Activated T-helper 1 cell treated with Interleukin-2 at 50 U/mL for 16 hours (primary cell): ENCODE measurements at places on chromosomes 6 and 20.

- no peak for DNase-seq
Observed at GRCh38 chr6:155013457-155013876, 18.4 kb downstream of the TIAM2 start.

DNA sequence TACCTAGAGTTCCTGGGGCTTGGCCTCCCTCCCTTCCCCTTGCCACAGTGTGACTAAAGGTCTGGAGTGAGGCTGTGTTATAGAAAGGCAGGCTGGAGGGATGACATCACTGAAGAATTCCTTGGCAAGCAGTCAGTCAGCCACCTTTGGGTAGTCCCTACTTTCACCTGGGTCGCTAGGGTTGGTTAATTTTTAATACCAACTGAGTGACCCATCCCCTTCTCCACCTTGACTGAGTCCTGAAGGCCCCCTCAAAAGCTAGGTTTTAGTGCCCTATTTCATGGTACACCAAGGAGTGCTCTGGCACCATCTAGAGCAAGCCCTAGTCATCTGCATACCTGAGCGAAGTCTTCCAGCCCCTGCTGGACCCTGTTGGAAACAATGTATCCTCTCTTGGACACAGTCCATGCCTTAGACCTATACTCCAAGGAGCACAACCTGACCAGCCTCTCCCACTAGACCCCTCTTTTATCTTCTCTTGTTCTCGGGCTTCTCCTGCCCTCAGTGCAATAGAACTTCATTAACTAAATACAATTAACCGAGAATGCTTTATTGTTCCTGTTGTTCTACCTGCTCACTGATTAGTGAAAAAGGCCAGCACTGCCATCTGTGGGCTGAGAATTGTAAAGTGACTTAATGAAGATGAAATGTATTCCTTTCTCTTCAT lies 44.6 kb downstream of the RIN2 start:
- no peak for DNase-seq

- no peak for DNase-seq
Observed at GRCh38 chr6:7650878-7651277, 60.9 kb downstream of the SNRNP48 start.

GRCh38 chr20:419556-420165 lies 11.6 kb downstream of the RBCK1 start:
- DNase-seq: no peak

DNA sequence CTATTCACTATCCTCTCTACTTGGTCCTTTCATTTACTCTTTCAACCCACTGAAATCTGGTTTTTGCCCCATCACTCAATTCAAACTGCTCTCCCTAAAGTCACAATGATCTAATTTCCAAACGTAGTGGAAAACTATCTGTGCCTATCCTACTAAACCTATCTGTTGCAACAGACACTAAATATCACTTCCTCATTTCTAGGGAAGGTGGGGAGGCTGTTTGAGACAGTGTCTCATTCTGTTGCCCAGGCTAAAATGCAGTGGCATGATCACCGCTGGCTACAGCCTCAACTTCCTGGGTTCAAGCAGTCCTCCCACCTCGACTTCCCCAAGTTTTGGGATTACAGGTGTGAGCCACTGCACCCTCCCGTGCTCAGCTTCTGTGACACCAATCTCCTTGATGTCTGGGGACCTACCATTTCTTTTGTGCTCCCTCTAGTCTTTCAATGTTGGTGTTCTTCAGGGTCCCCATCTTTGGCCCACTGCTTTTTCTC lies 8.8 kb downstream of the RANBP9 start:
- DNase-seq: no peak

- DNase-seq: no peak
Observed at GRCh38 chr6:119966484-119966883, 616.9 kb upstream of the MAN1A1 start.

GRCh38 chr20:13543783-13544182 lies 94.9 kb downstream of the TASP1 start:
- no peak for DNase-seq

DNA sequence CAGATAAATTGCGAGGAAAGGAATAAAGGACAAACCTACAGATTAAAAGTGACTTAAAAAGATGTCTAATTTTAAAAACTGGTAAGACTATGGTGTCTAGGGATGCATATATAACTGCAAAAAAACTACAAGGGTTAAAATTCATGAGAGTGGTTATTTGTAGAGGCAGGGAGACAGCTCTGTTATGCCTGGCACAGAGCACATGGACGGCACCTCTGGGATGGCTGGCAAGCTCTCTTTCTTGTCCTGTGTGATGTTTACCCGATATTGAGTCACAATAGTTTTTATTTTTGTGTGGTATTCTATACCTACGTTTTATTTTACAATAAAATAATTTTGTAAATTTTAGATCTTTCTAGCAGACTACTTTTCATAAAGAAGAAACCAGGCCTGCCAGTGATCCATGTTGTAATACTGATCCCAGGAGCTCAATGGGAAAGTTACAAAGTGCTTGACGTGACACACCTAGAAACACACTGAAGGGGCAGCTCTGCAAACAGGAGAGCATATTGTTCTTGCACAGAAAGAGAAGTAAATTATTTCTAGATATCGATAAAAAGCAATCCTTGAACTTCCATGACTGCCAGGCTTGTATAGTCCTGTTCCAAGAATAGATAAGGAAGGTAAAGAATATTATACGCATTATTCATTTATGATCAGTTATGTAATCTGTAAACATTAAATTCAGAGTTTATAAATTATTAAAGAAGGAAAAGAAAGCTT lies 290.0 kb downstream of the PTPRK start:
- no peak for DNase-seq

GRCh38 chr6:20805021-20805420 lies 270.8 kb downstream of the CDKAL1 start:
- DNase-seq: no peak

GRCh38 chr6:156840606-156841005 lies 63.4 kb downstream of the ARID1B start:
- no peak for DNase-seq

- DNase-seq: no peak
Observed at GRCh38 chr20:49765846-49766541, 46.6 kb upstream of the SLC9A8 start.

- DNase-seq: no peak
Observed at GRCh38 chr6:117958536-117958935, 51.5 kb downstream of the SLC35F1 start.

- DNase-seq: no peak
Observed at GRCh38 chr6:4647414-4648365, 128.5 kb upstream of the CDYL start.

DNA sequence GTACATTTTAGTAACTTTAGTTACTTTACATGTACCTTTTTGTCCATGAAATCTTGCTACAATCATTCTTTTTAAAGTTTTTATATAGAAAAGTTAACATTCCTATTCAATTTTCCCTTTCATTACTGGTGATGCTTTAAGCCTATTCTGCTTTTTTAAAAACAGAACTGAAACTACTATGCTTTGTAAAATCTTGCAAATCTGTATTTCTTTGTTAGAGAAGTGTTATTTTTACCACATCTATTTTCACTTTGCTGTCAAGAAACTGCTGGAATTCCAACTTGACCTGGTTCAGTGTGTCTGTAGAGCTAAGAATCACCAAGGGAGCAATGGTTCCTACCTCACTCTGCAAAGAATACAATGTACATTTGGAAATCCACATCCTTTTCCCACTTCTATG lies 21.8 kb upstream of the SAMD5 start:
- DNase-seq: no peak
